Esophagus mucosa (tissue), 1 donor: ENCODE measurements at places on chromosomes 11 and 22.
A peak's percentile ranks its signal among the peaks of the same experiment; 100 is the strongest.

DNA sequence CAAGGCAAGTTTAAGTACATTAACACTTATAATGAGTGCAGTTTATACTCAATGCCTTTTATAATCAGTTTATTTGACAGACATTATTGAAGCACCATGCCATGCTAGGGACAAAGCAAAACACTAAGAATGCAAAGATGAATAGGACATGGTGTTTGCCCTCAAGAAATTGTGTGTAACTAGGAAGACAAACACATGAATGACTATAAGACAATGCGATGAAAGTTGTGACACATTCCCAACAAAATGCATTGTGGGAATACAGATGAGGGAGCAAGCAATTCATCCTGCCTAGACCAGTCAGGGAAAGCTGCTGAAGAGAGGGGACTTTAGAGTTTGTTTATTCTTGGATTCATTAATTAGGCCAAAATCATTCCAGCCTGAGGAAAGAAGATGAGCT lies 133.8 kb upstream of the TRPC6 start:
- ATAC-seq, result peak; percentile 24

- ATAC-seq, result no peak
Observed at GRCh38 chr11:126764231-126764630, 236.3 kb downstream of the KIRREL3 start.

DNA sequence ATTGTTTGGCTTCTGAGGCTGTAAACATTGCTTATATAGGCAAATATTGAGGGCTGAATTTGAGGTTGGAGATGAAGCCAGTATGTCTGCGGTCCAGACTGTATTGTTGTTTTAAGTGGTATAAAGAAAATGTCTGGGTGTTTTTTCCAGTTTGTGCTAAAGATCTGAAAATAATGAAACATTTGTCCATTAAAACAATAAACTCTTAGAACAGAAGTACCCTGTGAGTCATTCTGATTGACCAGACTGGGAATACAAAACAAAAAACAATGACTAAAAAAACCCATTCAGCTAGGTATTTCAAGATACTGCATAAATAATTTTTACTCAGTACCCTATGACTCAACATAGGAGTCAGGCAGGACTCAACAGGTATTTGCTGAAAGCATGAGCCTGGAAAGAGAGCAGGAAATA lies 20.4 kb downstream of the ALKBH8 start:
- peak; percentile 90 for ATAC-seq

DNA sequence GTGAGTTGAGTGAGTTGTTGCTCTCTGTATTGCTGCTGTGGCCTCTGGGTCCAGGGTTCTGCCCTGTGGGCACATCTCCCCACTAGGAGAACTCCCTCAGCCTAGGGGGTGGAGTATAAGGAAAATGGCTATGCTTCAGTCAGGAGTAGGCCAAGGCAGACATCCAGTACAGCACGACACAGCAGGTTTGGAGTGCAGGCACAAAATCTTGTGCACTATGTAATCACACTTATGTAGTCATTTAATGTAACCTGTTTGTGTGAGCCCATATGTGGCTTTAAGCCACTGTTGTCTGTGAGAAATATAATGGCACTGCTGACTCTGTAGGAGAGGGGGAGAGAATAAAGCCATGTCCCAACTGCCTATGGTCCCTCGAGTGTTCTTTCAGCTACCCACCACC lies 90.1 kb downstream of the CCDC83 start:
- ATAC-seq, result no peak

DNA sequence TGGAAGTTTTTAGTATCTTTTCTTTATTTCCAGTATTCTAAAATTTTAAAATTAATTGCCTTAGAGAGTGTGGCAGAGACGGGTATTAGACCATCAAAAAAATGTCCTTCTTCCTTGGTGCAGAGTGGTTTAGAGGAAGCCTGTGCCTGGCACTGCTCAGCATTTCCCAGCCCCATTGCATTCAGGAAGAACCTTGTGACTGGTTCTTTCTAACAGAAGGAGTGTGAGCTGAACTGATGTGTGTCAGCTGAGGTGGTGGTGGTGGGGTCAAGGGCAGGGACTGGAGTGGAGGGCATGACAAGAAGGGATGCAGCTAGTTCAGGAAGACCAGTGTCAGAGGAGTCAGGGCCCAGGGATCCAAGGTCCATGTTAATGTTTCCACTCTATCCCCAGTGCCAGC lies 58.7 kb upstream of the FDX1 start:
- ATAC-seq, result no peak

DNA sequence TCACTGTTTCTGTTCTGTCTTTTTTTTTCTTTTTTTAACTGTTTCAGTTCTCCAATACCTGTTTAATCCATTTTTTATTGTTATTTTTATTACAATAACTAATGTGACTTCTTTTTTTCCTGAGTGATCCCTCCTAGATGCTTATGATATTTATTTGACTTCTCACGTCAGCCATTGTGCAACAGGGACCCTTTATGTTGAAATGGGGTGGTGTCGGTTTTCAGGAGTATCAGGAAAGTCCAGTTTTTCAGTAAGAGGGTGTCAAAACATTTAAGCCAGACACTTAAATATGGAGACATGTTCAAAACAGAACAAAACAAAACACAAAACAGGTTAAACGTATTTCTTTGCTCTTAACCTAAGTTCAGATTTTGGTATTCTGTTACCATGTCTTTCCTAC lies 418.8 kb downstream of the DYNC2H1 start:
- peak; percentile 41 for ATAC-seq

DNA sequence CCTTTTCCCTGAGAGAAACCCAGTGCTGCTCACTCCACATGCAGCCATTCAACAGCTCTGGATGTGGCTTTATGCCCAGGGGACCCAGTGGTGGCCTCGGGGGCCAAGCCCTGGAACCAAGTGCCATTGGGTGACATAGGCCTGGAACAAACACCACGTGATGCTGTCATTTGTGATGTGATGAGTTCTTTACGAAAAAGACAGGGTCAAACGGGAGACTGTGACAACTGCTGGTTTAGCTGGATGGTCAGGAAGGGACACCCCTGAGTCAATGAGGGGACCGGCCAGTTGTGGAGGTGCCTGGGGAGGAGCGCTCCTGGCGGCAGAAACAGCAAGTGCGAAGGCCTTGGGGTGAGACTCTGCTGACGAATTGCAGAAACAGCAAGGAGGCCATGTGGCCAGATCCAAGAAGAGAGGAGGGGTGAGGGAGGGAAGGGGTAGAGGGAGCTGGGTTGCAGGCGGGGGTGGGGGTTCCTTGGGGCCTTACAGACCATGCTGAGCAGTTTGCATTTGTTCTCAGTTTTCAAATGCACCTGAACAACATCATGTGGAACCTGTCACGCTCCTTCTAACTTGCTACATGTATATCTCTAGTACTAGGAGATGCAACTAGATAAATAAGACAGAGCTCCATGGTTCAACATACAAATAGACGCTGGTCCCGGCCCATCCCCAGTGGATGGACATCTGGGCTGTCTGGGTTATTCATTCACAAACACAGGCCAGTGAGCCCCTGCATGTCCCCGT lies 56.1 kb downstream of the IGLL5 start:
- no peak for ATAC-seq

- ATAC-seq, result no peak
Observed at GRCh38 chr11:29162491-29162890, 854.3 kb downstream of the KCNA4 start.

- no peak for ATAC-seq
Observed at GRCh38 chr11:241634-242033, 4.9 kb downstream of the PSMD13 start.

- ATAC-seq, result no peak
Observed at GRCh38 chr11:66546966-66547661, 411 bp downstream of the ACTN3 start.

- no peak for ATAC-seq
Observed at GRCh38 chr22:23501708-23502107, 78.4 kb downstream of the IGLL1 start.

DNA sequence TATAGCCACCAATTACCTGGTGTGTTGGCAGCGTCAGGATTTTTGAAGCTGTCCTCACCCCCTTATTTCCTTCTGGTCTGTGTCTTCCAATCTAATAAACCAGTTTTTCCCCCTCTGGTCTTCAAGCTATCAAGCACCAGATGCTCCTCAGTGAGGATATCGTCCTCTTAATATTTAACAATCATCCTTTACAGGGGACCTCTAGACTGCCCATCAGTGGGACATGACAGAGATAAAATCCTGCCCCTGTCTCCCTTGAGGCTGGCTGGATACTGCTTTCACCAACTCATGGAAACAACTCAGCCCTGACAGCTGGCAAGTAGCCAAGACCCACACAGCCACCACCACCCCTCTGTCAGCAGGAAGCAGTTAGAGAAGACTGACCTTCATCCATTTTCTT lies 421.0 kb upstream of the API5 start:
- no peak for ATAC-seq

GRCh38 chr11:93051186-93051585 lies 81.7 kb downstream of the MTNR1B start:
- ATAC-seq, result no peak

- no peak for ATAC-seq
Observed at GRCh38 chr11:59783632-59784090, 26.9 kb downstream of the MRPL16 start.

GRCh38 chr11:65776196-65776595 lies 4.6 kb downstream of the AP5B1 start:
- ATAC-seq, result no peak

- no peak for ATAC-seq
Observed at GRCh38 chr11:100061006-100061405, 626.1 kb upstream of the ARHGAP42 start.

- peak; percentile 52 for ATAC-seq
Observed at GRCh38 chr22:21741790-21742189, 6.2 kb upstream of the YPEL1 start.
